ENCODE measurements at places on chromosomes 12 and 14.

- DNase-seq = peak; percentile 60
These were observed 15.3 kb upstream of the ADSS1 start for GRCh38 chr14:104708606-104709268.

DNA sequence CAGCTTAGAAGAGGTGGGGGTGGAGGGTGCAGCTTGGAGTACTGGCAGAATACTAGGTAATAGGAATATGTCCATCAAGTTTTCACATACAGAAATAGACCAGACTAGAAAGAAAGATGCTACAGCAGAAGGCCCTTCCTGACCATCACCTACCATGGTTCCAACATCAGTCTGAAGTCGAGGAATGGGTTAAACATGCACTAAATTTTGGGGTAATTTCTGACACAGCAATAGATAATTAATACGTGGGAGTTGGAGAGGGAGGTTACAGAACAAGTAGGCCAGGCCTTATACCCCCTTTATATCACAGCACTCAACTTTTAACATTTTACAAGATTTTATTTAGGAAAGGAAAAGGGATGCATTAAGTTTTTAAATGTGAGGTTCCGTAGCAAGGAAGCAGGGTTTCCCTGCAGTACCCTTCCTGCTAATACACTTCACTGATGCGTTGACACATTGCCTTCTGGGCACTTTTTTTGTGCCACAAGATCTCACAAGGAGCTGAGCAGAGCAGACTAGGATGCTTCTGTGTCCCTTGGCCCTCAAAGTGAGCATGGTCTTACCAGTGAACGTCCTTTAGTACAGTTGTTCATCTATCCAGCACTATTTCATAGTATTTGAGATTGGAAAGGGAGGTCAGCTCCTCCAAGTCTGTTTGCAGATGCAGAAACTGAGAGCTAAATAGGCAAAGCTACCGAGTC, 50.8 kb downstream of the EID3 start:
- DNase-seq = no peak

- no peak for DNase-seq
These were observed 362.0 kb downstream of the ETNK1 start for GRCh38 chr12:22986997-22987396.

GRCh38 chr14:72464226-72464625, 429.7 kb downstream of the DPF3 start:
- DNase-seq = no peak

DNA sequence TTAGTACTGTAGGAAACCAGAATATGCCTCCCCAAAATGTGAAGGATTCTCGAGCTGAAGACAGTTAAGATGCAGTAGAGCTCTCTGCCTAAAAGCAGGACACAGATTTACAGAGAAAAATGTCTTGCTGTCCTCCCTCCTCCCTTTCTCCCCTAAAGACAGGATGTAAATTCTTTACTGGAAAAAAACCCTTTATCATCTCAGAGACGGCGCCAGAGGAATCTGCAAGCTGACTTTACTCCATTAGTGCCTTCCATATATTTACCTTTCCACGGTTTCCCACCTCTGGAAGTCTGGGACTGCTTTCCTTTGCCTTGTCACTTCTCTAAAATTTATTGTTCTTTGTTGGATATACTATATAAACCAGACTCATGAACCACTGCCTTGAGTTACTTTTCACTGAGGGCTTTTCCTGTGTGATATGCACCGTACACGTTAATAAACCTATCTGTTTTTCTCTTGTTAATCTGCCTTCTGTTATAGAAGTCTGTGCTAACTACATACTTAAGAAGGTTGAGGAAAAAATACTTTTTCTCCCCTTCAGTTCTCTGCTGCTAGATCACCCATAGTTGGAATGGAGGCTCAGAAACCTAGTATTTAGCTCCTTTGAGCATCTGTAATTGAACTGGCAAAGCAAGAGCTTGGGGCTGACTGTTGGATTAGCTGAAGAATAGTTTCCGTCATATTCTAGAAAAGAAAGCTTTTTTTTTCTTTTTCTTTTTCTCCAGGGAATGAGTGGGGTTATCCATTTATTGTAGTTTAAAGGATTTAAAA, 99.9 kb downstream of the RAD51B start:
- DNase-seq = no peak

- DNase-seq = no peak
These were observed 19.1 kb downstream of the DACT1 start for GRCh38 chr14:58656671-58657411.

DNA sequence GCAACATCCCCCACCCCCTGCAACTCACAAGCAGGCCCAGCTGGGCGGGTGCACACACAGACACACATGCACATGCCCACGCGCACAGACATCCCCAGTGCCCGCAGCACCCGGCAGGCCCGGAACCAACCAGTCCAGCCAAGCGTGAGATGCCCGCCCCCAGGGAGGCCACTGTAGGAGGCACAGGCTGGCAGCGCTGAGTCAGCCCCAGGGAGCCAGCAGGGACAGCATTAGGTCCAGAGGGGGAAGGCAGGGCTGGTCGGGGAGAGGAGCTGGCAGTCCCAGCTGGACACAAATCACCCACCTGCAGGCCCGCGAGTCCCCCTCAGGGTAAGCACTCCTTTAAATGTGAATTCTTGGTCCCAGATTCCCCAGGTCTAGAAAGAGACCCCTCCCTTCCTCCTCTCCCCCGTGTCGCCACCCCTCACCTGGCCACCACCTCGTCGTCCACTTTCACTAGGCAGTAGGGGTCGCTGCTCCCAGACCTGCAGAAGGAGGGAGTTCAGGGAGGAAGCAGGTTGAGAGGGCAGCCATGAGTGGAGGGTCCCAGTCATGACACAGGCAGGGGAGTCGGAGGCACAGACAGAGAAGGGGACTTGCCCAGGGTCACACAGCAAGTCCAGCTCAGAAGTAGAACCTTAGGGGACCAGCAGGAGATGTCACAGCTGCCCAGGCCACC, 5.0 kb downstream of the RASAL1 start:
- no peak for DNase-seq

DNA sequence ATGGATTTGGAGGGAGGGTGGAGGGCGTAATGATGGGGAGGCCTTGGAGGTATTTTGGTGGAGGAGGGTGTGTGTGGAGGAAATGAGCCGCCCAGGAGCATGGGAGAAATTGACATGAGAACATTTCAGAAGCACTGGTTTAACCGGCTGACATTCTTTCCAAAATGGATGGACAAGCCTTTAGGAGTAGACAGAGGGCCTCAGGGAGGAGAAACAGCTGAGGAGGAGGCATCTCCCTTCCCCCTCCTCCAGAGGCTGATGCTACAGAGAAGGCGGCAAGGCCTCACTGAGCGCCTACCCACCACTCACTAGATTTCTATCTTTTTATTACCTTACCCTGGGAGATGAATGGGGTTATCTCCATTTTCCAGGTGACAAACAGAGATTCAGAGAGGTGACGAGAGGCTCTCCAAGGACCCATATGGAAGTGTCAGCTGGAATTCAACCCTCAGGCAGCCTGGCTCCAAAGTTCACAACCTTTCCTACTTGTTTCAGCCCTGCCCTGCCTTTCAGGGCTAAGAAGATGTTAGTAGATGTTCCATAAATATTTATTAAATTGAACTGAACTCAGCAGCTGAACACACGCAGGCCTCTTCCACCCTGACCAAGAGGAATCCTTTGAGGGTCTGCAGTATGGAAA, 289.6 kb downstream of the ZFP36L1 start:
- DNase-seq = no peak
